ENCODE measurements at places on chromosomes 7 and 10.

DNA sequence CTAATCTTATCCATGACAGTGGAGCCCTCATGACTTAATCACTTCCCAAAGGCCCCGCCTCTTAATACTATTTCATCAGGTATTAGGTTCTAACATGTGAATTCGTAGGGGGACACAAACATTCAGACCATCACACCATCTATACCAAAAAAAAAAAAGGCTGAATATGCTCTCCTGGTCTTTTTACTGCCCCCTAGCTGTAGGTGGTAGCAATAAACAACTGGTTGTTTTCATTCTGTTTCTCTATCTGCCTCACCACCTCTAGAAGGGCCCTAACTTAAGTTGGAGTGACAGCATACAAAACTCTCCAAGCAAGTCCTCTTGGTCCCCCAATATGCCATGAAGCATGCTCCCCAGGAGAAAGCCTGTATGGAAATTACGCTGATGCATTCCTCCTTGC is 94.1 kb downstream of the GRM8 start:
- no peak for DNase-seq

GRCh38 chr7:112266595-112267270 is 60.2 kb downstream of the ZNF277 start:
- DNase-seq: no peak

- no peak for DNase-seq
Measured at GRCh38 chr10:482051-482501, 207.4 kb downstream of the DIP2C start.

- no peak for DNase-seq
Measured at GRCh38 chr7:117766913-117767312, 106.3 kb downstream of the CTTNBP2 start.

DNA sequence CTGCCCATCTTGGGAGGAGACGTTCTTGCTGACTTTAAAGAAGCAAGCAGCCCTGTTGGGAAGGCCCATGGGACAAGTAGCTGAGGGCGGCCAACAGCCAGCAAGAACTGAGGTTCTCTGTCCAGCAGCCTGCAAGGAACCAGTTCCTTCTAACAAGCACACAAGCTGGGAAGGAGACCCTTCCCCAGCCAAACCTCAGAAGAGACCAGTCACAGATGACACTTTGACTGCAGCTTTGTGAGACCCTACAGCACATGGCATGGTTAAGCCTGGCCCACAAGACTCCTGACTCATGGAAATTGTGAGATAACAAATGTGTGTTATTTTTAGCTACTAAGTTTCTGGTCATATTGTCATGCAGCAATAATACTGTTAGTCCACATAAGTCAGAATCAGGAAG is 99.9 kb downstream of the PRLHR start:
- DNase-seq: peak; percentile 31

- no peak for DNase-seq
Measured at GRCh38 chr10:82267960-82268359, 393.0 kb downstream of the NRG3 start.

DNA sequence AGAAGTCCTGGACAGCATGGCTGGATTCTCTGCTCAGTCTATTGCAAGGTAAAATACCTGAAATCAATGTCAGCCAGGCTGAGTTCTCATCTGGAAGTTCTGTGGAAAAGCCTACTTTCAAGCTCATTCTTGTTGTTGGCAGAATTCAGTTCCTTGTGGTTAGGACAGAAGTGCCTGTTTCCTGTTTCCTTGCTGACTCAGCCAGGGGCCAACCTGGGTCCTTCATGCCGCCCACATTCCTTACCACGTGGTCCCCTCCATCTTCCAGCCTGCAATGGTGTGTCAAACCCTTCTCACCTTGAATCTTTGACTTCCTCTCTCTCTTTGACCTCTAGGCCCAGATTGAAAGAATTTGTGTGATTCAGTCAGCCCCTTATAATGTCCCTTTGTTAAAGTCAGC is 197.1 kb upstream of the STK17A start:
- DNase-seq: no peak

GRCh38 chr10:99681553-99681952 is 22.2 kb downstream of the ENTPD7 start:
- peak; percentile 24 for DNase-seq

DNA sequence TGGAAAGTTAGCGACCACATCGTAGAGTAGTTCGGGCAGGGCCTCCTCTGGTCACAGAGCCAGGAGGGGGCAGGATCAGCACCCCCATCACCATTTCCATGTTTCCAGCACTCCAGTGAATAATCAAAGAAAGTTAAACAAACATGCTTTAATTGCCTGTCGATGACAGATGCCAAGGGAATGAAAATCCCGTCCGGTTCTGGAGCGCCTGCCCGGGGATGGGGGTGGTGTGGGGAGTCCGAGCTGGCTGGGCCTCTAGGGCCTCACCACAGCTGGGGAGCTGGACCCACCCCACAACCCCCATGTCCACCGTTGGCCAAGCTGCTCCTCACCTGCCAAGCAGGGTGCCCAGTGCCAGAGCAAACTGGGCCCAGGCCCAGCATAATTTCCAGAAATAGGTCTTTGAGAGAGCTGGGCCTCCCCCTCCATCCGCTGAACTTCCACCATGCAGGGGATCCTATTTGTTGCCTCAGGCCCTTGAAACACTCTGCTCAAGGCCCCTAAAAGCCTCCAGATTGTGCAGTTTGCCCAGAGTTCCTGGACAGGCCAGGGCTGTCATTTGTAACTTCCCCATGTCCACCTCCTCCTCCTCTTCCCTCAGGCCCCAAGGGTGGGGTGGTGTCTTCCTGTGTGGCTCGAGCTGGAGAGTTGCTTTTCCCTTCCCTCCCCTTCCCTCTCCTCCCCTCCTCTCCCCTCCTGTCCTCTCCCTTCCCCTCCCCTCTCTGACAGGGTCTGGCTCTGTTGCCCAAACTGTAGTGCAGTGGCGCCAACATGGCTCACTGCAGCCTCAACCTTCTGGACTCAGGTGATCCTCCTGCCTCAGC is 101.0 kb downstream of the MYL10 start:
- peak; percentile 79 for DNase-seq

GRCh38 chr10:69340695-69341094 is 62.4 kb downstream of the HK1 start:
- DNase-seq: no peak

DNA sequence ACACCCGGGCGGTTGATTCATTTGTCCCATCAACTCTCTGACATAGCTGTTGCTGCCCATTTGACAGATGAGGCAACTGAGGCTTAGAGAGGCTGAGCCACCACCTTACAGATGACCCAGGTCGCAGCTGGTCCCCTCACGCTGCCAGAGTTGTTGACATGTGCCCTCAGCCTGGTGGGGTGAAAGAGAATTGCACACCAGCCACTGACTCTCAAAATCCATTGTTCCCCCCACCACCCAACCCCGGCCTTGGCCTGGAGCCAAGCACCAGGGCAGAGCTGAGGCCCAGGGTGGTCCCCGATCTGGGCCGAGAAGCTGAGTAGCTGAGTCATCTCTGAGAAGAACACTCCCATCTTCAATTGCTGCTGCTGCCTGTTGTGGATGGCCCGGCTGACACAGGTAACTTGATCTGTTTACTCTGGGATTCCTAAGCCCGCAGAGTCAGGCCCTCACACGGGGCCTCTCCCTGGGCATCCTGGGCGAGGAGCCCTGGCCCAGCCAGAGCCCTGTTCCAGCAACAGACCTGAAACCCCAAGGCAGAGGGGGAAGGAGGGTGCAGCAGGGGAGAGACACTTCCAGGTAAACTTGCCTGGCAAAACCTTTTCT is 27.5 kb downstream of the PVRIG start:
- DNase-seq: peak; percentile 81

GRCh38 chr7:79909176-79909575 is 225.5 kb upstream of the GNAI1 start:
- no peak for DNase-seq
